ENCODE measurements at places on chromosomes 5 and 9. TPM values are rescaled to one million over a fixed set of nuclear protein-coding genes. Genes with fewer than 3 reads are reported as not detected.

GRCh38 chr5:97163360-97163764, 19.7 kb downstream of the RIOK2 start:
- no peak overlapping the region for H3K27ac ChIP-seq
- no peaks in the 10 kb centered on the region for H3K27me3 ChIP-seq
- H3K4me3 ChIP-seq = no peak overlapping the region
- peaks cover 2% of the 10 kb centered on the region for H3K36me3 ChIP-seq

DNA sequence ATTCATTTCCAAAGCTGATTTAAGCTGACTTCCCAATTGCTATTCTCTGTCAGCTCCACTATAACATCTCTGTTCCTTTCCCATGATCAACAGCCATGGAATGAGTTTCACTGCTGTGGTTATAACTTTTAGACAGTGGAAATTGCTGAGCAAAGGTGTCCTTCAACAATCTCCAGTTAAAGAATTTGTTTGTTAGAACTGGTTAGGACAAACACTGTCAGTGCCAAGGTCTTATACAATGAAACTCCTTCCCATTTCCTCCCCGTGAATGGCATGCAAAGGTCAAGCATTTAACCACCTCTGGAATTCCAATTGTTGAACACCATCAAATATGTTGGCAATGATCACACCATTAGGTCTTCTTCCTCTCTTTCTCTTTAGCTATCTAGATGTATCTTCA, 45.7 kb upstream of the GHR start:
- H3K4me1 ChIP-seq = no peaks in the 10 kb centered on the region
- H3K4me3 ChIP-seq = no peak overlapping the region
- H3K36me3 ChIP-seq = no peaks in the 10 kb centered on the region
- no peak overlapping the region for H3K27ac ChIP-seq
- no peaks in the 10 kb centered on the region for H3K27me3 ChIP-seq
- DNase-seq = no peak

GRCh38 chr5:150384701-150385100, 27.2 kb downstream of the TCOF1 start:
- H3K27me3 ChIP-seq = no peaks in the 10 kb centered on the region
- no peak for DNase-seq
- H3K4me3 ChIP-seq = no peak overlapping the region
- H3K36me3 ChIP-seq = peaks cover 34% of the 10 kb centered on the region
- H3K4me1 ChIP-seq = no peaks in the 10 kb centered on the region
- H3K27ac ChIP-seq = no peak overlapping the region

DNA sequence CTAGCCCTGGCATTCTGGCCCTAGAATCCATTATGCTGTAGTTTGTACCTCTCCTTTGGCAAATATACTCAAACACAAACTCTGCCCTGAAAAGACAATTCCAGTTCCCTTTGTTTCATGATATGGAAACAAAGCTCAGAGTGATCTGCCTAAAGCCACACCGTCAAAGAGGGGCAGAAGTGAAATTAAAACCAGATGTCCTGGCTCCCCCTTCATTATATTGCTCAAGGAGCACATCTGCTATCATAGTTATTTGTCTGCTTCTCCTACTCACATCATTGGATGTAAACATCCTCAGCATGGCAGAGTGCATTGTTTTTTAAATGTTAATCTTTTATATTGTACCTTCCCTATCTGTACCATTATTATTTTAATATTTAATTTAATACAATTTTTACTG, 266.7 kb upstream of the SMARCA2 start:
- H3K27ac ChIP-seq = no peak overlapping the region
- H3K4me3 ChIP-seq = no peak overlapping the region
- H3K36me3 ChIP-seq = no peaks in the 10 kb centered on the region
- no peaks in the 10 kb centered on the region for H3K27me3 ChIP-seq

- no peak overlapping the region for H3K4me3 ChIP-seq
- H3K36me3 ChIP-seq = no peaks in the 10 kb centered on the region
- H3K27me3 ChIP-seq = no peaks in the 10 kb centered on the region
- peak; percentile 5 for DNase-seq
- H3K27ac ChIP-seq = no peak overlapping the region
Observed at GRCh38 chr5:153711755-153712154, 221.3 kb downstream of the GRIA1 start.

- H3K4me1 ChIP-seq = no peaks in the 10 kb centered on the region
- no peaks in the 10 kb centered on the region for H3K36me3 ChIP-seq
- H3K4me3 ChIP-seq = no peak overlapping the region
- peak; percentile 82 for DNase-seq
Observed at GRCh38 chr5:97528941-97529340, 345.9 kb upstream of the RIOK2 start.

GRCh38 chr5:180604271-180604670, 13.0 kb upstream of the SCGB3A1 start:
- DNase-seq = no peak
- H3K4me3 ChIP-seq = no peak overlapping the region
- no peaks in the 10 kb centered on the region for H3K27me3 ChIP-seq
- H3K4me1 ChIP-seq = no peaks in the 10 kb centered on the region
- H3K36me3 ChIP-seq = no peaks in the 10 kb centered on the region

The COL5A1 gene
- 63.7 TPM for total RNA-seq

DNA sequence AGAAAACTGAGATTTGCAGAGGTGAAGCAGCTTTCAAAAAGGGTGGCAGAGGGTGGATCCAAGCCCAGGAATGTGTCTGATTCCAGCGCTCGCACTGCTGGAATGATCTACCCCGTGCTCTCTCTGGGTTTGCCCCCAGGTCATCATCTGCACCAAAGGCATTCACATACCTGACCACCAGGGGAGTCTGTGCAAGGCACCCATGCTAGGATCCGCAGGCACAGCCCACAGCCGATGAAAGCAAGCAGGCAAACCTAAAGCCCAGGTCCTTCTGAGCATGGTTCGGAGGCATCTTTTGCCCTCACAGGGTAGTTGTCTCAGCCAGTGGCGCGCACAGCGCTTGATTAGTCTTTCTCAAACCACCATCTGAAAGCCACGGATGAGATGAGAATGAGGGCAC, 56.6 kb downstream of the TEK start:
- H3K27me3 ChIP-seq = no peaks in the 10 kb centered on the region
- H3K36me3 ChIP-seq = no peaks in the 10 kb centered on the region
- no peak for DNase-seq
- H3K4me1 ChIP-seq = no peaks in the 10 kb centered on the region
- no peak overlapping the region for H3K4me3 ChIP-seq
- no peak overlapping the region for H3K27ac ChIP-seq

DNA sequence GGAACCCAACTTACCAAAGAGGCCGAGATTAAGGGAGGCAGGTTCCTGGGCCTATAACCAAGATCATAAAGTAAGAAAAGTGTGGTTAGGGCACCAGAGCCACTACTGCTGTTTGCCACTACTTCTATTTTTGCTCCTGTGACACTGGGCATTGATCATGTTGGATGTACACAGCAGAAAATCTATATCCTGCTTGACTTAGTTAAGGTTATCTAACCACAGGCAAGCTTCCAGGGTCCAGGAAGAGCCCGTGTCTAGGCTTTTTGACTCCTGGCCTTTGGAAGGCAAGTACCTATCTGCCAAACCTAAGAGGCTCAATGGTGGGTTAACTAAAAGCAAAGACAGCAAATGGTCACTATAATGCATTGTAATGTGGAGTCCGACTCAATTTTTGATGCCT, 497.5 kb upstream of the DMAC1 start:
- H3K27ac ChIP-seq = no peak overlapping the region
- no peak overlapping the region for H3K4me3 ChIP-seq
- H3K27me3 ChIP-seq = no peaks in the 10 kb centered on the region
- no peak for DNase-seq

DNA sequence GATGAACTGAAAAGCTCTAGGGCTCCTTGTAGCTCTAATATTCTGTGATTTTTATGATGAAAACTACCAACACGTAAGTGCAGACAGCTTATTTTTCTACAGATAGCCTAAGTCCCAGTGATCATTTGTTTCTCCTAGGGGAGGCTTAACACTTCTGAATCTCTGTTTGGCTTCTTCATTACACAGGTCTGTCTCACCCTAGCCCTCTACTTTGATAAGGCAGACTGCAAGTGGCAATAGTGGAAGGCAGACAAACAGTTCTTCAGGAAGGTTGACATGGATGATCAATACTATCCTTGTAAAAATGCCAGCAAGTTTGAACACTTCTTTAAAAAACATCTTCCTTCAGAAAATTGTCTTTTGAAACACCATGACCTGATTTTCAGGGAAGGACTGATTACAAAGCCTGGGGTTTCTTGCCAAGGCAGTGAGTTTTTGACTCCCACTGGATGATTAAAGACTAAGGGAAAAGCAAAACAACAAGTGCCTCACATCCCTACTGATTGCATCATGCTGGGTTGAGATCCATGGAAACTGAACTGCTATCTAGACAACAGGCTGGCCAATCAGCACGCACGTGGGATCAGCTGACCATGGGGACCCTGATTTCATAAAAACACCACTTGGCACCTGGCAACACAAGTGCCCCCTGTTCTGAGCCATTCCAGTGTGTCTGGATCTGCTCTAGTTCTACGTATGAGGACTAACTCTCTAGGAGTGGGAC, 212.2 kb downstream of the SMARCA2 start:
- no peaks in the 10 kb centered on the region for H3K36me3 ChIP-seq
- no peaks in the 10 kb centered on the region for H3K27me3 ChIP-seq
- no peak overlapping the region for H3K4me3 ChIP-seq
- peak; percentile 76 for DNase-seq
- H3K4me1 ChIP-seq = no peaks in the 10 kb centered on the region
- H3K27ac ChIP-seq = no peak overlapping the region

DNA sequence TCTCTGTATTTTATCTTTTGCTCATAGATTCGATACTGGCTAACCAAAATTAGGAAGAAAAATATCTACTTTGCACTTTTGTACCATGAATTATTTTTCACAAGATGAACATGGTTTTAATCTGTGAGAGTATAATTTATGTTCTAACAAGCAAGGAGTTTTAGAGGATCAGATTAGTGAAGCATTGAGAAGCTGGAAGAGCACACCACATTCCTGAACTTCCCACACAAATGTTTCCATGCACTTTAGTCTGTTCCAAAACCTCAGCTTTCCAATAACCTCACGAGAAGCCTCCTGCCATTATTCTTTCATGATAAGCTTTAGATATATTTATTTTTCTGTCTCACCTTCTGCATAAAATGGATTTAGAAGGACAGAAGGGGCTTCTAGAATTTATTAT, 98.7 kb upstream of the MPDZ start:
- no peak overlapping the region for H3K27ac ChIP-seq
- H3K36me3 ChIP-seq = no peaks in the 10 kb centered on the region
- H3K27me3 ChIP-seq = no peaks in the 10 kb centered on the region
- H3K4me3 ChIP-seq = no peak overlapping the region
- peak; percentile 93 for DNase-seq

DNA sequence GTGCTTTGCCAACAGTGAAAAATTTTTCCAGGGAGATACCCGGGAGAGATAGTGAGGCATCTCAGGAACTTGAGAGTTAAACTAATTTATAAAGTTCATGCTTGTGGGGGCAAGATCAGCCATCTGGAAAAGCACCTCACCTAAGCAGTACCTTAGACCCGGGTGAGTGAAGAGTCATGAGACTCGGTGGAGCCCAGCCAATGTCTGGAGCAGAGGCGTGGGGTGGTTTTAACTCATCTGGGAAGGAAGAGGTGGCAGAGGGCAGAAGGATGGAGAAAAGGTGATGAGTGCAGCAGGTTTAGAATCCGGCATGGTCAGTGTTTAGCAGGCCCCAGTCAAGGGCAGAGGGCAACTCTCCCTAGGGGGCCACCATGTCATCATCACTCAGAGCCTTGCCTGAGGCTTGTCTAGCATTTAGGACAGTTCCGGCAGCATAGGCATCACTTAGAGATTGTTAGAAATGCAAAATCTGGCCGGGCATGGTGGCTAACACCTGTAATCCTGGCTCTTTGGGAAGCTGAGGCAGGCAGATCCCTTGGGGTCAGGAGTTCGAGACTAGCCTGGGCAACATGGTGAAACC, 4.3 kb upstream of the RNF183 start:
- no peak for DNase-seq
- peaks cover 3% of the 10 kb centered on the region for H3K27me3 ChIP-seq
- H3K4me1 ChIP-seq = no peaks in the 10 kb centered on the region
- H3K27ac ChIP-seq = no peak overlapping the region
- no peak overlapping the region for H3K4me3 ChIP-seq
- H3K36me3 ChIP-seq = no peaks in the 10 kb centered on the region

- H3K36me3 ChIP-seq = no peaks in the 10 kb centered on the region
- H3K27ac ChIP-seq = no peak overlapping the region
- peak; percentile 65 for DNase-seq
Observed at GRCh38 chr5:127010362-127010761, 20.0 kb downstream of the MARCHF3 start.

The LCP2 gene
- not detected for total RNA-seq

GRCh38 chr5:128539038-128539429, 989 bp upstream of the FBN2 start:
- no peaks in the 10 kb centered on the region for H3K4me1 ChIP-seq
- H3K4me3 ChIP-seq = peak overlapping the region; percentile 67
- H3K27ac ChIP-seq = no peak overlapping the region
- no peaks in the 10 kb centered on the region for H3K36me3 ChIP-seq

The PDE6A gene
- under 0.01 TPM for total RNA-seq

GRCh38 chr5:141192110-141192725, at the start of gene PCDHB10:
TSS of gene PCDHB10 (plus strand) at chr5:141192353. CDS start at chr5:141192553, 200 bp downstream.
- peak; percentile 9 for DNase-seq
- H3K4me3 ChIP-seq = no peak within 1 kb of the TSS
- H3K27ac ChIP-seq = no peak within 1 kb of the TSS
- H3K36me3 ChIP-seq = no peaks in the 10 kb centered on the region

- no peak overlapping the region for H3K27ac ChIP-seq
- no peaks in the 10 kb centered on the region for H3K27me3 ChIP-seq
- no peak for DNase-seq
Observed at GRCh38 chr9:11402621-11403020, 789.8 kb upstream of the PTPRD start.

The SV2C gene
- not detected for total RNA-seq

GRCh38 chr9:24545285-24545684, 412 bp downstream of the IZUMO3 start:
- H3K27ac ChIP-seq = no peak overlapping the region
- no peak overlapping the region for H3K4me3 ChIP-seq
- H3K36me3 ChIP-seq = no peaks in the 10 kb centered on the region
- no peak for DNase-seq
- H3K27me3 ChIP-seq = no peaks in the 10 kb centered on the region
- H3K4me1 ChIP-seq = no peaks in the 10 kb centered on the region

The FAM151B gene
- 4.8 TPM for total RNA-seq

DNA sequence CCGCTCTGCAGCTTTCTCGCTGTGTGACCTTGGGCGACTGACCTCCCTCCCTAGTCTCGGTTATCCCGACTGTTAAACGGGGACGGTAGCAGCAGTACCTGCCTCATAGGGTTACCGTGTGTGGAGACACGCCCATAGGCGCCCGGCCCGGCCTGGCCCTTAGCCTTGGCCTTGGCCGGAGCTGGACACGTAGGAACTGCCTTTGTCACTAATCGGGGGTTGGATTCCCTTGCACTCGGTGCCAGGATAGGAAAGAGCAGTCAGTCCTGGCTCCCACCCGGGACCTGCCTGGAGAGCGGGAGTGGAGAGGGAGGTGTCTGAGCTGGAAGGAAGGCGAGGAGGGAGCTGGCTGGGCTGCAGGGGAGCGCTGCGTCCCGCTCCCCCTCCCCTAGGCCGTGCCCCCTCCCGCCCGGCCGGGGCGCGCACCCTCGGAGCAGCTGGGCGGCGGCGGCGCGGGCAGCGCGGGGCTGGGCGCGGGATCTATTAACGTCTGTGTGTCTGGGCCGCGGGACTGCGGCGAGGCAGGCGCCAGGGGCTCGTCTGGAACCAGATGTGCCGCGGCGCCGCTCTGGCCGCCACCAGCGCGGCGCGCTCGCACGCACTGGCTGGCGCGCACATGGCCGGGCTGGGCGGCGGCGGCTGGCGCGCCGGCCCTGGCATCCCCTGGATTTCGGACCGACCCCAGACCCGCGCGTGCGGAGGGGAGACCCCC, 31.7 kb downstream of the PRRX2 start:
- H3K27ac ChIP-seq = peak overlapping the region; percentile 88
- H3K4me1 ChIP-seq = peaks cover 6% of the 10 kb centered on the region
- H3K4me3 ChIP-seq = peak overlapping the region; percentile 43
- peak; percentile 36 for DNase-seq

GRCh38 chr5:83281176-83281575, 190.4 kb upstream of the VCAN start:
- no peak overlapping the region for H3K4me3 ChIP-seq
- no peaks in the 10 kb centered on the region for H3K27me3 ChIP-seq
- H3K36me3 ChIP-seq = no peaks in the 10 kb centered on the region

The ADRA1B gene
- 0.26 TPM for total RNA-seq

All from fibroblast of lung (primary cell).